NCI-H2171 (cell line): ENCODE measurements at places on chromosomes 11 and 22.

DNA sequence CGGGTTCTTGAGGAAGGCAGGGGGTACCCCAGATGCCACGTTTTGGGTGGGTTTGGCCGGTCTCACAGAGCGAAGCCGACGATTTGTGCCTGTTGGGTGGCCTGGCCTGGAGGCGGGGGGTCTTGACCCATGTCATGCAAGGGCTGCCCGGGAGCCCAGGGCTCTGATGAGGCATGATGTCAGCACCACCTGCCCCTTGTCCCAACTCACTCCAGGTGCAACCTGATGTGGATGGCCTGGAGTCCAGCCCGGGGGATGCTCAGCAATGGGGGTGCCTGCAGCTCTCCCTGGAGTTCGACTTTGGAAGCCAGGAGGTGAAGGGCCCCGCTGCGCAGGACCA is 851 bp downstream of the SYT8 start:
- no peak for DNase-seq

DNA sequence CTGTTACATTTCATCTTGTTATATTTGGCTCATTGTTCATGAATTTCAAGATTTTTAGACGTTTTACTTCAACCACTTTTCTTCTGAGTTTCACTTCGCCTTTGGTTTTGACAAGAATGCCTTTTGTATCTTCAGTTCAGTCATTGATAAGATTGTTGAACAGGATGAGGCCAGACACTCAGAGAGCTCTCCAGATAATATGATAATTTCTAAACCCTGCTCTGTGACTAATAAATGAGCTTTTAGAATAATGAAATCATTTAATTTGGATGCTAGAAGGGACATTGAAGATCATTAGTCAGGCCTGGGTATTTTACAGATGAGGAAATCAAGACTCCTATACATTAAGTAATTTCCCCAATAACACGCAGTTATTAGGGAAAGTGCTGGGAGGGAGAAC is 37.2 kb upstream of the GRAMD1B start:
- DNase-seq: no peak

DNA sequence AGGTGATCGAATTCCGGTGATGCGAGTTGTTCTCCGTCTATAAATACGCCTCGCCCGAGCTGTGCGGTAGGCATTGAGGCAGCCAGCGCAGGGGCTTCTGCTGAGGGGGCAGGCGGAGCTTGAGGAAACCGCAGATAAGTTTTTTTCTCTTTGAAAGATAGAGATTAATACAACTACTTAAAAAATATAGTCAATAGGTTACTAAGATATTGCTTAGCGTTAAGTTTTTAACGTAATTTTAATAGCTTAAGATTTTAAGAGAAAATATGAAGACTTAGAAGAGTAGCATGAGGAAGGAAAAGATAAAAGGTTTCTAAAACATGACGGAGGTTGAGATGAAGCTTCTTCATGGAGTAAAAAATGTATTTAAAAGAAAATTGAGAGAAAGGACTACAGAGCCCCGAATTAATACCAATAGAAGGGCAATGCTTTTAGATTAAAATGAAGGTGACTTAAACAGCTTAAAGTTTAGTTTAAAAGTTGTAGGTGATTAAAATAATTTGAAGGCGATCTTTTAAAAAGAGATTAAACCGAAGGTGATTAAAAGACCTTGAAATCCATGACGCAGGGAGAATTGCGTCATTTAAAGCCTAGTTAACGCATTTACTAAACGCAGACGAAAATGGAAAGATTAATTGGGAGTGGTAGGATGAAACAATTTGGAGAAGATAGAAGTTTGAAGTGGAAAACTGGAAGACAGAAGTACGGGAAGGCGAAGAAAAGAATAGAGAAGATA is at the start of gene MALAT1:
Gene MALAT1 (plus strand): TSS at position 69 of the 736 bp plus-strand sequence.
- peak; percentile 92 for DNase-seq

- DNase-seq: no peak
These were observed 3.6 kb downstream of the SOX6 start for GRCh38 chr11:16352707-16353106.

GRCh38 chr22:32765132-32765618 is 36.3 kb upstream of the TIMP3 start:
- no peak for DNase-seq

DNA sequence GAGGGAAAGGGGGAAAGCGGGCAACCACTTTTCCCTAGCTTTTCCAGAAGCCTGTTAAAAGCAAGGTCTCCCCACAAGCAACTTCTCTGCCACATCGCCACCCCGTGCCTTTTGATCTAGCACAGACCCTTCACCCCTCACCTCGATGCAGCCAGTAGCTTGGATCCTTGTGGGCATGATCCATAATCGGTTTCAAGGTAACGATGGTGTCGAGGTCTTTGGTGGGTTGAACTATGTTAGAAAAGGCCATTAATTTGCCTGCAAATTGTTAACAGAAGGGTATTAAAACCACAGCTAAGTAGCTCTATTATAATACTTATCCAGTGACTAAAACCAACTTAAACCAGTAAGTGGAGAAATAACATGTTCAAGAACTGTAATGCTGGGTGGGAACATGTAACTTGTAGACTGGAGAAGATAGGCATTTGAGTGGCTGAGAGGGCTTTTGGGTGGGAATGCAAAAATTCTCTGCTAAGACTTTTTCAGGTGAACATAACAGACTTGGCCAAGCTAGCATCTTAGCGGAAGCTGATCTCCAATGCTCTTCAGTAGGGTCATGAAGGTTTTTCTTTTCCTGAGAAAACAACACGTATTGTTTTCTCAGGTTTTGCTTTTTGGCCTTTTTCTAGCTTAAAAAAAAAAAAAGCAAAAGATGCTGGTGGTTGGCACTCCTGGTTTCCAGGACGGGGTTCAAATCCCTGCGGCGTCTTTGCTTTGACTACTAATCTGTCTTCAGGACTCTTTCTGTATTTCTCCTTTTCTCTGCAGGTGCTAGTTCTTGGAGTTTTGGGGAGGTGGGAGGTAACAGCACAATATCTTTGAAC is 6.8 kb downstream of the MALAT1 start:
- DNase-seq: no peak

DNA sequence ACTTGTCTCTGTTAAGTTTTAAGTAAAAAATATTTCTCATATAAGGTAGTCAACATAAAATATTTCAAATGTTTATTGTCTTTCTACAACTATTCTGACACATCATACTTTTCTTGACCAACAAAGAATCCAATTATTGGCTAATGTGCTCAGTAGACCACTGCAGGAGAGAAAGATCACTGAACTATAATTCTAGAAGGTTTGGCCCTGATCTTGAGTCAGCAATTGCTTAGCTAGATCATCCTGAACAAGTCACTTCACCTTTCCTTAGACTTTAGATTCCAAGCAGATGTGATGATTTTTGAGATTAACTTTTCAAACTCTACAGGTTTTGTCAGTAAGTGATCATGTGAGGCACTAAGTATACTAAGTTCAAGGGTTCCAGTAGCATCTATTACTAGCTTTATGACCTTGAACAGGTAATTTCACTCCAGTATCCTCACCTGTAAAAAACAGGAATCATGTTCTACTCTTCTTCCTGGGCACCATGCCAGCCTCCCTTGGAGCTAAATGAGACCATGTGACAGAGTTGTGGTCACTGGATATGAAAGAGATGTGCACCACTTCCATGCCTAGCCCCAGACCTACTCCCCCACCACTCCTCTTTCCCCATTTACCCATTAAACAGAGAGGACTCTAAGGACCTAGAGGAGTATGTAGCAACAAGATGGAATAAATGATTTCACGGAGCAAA is 17.3 kb downstream of the PGM2L1 start:
- no peak for DNase-seq

DNA sequence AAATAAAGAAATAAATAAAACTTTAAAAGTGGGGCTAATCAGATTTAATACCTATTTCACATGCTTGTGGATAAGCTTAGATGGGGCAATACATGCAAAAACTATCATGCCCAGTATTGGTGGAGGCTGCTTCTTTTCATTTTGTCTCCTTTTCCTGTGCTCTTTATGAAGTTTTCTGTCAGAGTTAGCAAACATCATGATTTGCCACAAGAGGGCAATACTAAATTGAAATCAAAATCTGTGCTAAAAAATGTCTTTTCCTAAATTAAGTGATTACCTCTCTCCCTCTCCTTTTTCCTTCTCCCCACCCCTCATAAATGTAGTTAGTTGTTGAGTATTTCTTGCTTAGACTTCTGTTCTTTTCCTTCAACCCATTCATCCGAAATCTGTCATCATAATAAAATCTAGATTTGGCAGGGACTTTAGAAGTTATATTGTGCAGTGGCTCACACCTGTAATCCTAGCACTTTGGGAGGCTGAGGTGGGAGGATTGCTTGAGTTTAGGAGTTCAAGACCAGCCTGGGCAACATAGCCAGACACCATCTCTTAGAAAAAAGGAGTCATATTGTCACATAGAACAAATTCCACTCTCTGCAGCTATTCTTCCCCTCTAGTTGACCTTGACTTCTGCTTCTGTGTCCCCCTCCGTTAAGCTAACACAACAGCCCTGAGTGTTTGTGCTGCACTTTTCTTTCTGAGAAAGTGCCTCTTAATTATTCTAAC is 4.7 kb upstream of the ARHGAP42 start:
- DNase-seq: no peak

- DNase-seq: no peak
These were observed 7.5 kb upstream of the C11orf97 start for GRCh38 chr11:94504689-94505293.

DNA sequence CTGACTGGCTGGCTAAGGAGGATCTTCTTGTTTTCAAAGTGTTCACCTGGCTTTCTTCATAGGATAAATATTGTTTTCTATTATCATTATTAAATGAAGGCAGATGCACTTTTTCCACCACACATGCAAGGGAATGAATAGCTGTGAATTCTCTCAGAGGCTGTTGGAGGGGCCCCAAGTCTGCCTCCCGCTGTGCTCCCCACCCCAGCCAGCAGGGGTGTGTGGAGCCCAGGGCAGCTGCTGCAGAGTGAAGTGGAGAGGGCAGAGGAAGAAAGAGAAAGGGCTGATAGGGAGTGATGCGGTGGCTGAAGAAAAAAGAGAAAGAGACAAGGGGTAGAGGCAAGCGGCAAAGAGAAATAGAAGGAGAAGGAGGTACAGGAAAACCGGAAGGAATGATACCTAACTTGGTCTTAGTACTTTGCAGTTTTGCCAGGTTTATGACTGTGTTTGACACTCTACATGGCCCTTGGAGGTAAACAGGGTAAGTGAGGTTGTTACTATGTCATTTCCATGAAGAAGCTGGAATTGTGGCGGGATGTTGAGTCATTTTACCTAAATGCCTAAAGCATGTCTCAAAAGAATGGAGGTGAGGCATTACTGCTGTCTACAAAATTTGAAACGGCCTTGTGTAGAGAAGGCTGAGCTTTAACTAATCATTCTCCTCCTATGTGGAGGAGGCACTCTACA is 145.7 kb upstream of the B3GAT1 start:
- DNase-seq: no peak

DNA sequence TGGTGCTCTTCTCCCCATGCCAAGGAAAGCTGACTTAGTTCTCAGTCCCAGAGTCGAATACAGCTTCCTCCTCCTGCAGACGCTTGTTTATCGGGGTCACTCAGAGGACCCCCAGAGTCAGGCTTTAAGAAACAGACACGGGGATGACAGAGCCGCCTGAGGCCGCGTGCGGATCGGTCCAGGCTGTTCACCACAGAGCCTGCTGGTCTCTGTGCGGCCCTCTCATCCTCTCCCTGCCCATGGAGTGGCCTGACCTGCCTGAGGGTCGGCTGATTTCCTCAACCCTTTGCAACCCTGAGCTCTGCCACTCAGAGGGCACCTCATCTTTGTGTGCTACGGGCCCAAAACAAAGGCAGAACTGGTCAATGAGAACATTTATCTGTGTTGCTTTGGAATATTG is 2.1 kb downstream of the GAL start:
- no peak for DNase-seq

GRCh38 chr11:26757995-26758394 is 36.1 kb upstream of the SLC5A12 start:
- DNase-seq: no peak

DNA sequence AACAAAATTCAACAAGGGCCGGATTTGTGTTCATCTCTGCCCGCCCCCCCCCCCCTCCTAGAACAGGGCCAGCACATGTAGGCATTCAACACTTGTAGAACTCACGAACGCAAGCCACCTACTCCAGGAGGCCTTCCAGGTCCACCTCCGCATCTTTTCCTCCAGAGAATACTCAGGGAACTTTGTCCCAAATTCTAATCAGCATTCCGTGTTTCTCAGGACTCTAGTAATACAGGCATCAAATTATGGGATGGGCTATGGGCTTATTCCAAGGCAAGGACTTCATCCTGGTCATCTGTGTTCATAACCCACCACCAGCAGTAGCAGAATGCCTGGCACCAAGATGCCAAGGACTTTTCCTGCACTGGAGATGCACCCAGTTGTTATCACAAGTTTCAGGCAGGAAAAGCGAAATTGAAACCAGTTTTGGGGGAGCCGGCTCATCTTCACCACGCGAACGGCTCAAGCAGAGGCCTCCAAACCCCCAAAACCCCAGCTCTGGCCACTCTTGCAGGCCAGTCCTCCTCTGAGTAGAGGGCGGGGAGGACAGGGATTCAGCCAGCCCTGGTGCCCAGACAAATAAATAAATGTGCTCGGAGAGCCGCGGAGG is 462 bp downstream of the UBE2L6 start:
- DNase-seq: no peak

DNA sequence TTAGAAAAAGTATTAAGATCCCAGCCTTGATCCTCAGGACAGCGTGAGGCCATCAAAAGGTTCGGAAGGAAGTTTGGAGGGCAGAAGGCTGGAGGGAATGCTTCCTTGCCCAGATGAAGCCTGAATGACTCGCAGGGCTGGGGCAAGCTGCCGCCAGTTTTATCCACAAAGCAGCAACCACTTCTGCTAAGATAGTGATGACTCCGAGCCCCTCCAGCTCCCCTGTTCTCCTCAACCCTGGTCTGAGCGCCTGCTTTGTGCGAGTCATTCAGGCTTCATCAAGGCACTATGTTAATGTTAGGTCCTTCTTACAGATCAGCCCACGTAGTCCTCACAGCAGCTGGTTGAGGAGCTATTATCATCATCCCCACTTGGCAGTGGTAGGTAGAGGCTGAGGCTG is 158.8 kb downstream of the COMMD9 start:
- no peak for DNase-seq

DNA sequence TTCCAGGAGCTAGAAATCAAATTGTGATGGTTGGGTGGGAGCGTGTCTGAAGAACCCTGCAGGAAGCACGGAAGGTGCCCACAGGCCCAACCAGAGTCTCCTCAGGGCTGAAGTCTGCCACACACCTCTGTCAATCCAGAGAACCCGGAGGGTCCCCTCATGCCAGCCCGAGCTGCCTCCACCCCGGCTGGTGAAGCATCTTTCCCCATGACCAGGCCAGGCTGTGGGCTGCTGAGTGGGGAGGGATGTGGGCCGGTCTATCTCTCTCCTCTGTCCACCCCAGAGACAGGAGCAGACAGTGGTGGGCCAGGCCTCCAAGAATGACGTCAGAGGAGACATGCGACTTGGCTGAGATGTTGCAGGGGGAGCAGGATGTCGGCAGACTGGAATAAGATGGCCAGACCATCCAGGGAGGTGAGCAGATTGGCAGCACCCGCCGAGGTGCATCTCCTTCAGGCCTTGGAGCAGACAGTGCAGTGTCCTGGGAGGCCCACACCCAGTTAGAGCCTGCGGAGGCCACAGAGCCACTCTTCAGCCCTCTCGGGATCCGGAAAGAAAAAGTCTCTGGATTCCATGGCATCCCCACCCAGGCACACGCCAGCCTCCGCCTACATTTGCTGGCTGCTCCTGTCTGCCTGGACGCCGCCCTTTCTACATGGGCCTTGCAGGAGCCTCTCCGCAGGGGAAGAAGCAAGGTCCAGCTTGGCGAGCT is 1524.9 kb downstream of the BRD1 start:
- DNase-seq: no peak

GRCh38 chr11:31387379-31387778 is 17.7 kb downstream of the DNAJC24 start:
- DNase-seq: no peak
